Fibroblast of skin of right biceps (primary cell): ENCODE measurements at places on chromosomes 16 and 17.

DNA sequence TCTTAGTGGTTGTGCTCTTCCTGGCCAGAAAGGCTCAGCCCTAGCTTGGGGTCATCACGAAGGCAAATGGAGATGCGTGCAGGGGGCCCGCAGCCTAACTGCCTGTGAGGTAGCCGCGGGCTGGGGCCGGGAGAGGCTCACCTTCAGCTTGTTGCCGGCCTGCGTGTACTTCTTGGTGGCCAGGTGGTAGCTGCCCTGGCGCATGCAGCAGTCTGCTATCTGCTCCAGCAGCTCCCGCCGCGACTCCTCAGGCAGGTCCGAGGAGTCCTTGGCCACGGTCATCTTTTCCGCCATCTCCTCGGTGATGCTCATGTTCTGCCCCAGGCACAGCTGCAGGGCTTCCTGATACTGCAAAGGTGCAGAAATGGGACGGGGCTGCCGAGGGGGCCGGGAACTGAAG is 13.0 kb upstream of the TMEM204 start:
- DNase-seq: no peak

DNA sequence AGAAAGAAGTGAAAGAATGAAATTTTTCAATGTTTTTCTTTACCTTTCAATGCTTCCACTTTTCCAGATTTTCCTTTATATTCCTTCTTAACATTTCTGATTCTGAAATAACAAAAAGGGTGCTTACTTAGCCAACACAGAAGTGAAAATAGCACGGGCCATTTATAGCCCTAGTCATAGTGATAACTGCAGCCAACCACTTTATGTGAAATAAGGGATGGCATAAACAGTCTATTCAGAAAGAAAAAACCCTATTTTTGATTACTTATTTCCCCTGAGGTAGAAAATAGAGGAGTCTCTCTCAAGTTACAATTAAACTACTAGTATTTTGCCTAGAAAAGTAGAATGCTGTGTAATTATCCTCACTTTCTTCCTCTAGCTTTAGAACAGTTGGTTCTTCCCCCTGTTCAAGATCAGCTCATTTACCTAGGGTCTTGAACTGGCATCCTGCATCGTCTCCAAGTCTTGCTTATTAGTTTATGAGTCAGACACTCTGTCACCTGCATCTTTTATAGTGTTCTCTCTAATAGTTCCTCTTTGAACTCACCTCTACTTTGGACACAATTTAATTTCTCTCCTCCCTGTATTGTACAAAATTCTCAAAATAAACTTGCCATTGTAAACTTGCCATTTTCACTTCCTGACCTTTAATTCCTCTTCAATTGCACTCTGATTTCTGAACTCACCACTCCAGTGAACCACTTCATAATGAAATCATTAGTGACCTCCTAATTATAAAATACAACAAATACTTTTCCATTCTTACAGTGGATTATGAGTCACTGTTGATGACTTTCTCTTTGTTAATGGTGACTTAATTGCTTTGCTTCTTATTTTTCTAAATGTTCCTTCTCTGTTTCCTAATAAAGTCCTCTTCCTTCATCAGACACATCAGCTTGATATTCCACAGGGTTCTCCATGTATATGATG is 23.6 kb downstream of the ABCA6 start:
- no peak for DNase-seq

DNA sequence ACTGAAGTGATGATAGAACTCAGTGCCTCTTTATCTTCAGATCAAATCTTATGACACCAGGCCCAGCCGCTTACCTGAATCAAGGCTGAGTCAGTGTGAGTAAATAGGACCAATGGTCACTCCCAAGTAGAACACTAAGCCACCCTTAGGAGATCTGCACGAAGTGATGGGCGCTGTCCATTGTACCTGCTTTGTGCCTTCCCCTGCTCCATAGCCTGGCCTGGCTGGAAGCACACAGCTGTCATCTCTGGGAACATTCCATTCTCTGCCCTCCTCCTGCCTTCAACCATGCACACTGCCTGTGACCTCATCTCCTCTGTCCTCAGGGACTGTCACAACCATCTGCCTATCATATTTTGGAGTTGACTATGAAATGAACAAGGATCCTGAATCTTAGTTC is 279.5 kb upstream of the ASIC2 start:
- no peak for DNase-seq

GRCh38 chr16:79177018-79177417 is 423.5 kb downstream of the MAF start:
- DNase-seq: no peak

GRCh38 chr17:60743799-60744198 is 66.1 kb downstream of the BCAS3 start:
- peak; percentile 71 for DNase-seq

DNA sequence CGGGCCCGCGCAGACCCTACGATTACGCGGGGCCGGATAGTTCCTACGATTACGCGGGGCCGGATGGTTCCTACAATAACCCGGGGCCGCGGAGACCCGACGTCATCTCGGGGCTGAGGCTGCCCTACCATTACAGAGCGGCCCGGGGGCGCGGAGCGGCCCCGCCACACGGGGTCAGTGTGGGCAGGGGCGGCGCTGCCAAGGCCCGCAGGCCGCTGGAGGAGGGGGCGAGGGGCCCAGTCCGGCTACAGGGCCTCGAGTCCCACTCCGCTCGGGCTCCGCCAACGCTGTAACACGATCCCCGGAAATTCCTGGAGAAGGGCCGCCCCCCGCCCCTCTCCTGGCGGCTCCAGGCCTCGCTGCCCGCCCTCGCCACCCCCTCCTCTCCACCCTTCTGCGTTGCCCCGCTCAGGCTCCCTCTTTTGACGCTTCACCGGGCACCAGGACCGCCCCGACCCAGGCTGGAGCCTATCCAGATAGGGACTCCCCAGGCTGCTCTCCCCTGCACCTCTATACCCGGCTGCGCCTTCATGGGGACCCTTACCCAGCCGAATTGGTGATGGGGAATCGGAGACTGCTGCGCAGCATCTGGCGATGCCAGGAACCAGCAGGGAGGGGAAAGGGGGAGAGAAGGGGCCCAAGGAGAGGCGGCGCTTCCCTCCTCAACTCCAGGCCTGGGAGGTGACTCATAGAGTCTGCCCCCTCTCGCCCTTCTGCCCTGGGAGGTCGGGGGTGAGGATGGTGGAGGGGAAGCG is at the start of gene RAB34:
TSS of gene RAB34 (minus strand) at position 291 of the 755 bp plus-strand sequence. CDS start 602 bp downstream, outside the sequence.
- peak; percentile 94 for DNase-seq

- DNase-seq: no peak
Measured at GRCh38 chr16:23283571-23283970, 18.5 kb upstream of the SCNN1B start.

DNA sequence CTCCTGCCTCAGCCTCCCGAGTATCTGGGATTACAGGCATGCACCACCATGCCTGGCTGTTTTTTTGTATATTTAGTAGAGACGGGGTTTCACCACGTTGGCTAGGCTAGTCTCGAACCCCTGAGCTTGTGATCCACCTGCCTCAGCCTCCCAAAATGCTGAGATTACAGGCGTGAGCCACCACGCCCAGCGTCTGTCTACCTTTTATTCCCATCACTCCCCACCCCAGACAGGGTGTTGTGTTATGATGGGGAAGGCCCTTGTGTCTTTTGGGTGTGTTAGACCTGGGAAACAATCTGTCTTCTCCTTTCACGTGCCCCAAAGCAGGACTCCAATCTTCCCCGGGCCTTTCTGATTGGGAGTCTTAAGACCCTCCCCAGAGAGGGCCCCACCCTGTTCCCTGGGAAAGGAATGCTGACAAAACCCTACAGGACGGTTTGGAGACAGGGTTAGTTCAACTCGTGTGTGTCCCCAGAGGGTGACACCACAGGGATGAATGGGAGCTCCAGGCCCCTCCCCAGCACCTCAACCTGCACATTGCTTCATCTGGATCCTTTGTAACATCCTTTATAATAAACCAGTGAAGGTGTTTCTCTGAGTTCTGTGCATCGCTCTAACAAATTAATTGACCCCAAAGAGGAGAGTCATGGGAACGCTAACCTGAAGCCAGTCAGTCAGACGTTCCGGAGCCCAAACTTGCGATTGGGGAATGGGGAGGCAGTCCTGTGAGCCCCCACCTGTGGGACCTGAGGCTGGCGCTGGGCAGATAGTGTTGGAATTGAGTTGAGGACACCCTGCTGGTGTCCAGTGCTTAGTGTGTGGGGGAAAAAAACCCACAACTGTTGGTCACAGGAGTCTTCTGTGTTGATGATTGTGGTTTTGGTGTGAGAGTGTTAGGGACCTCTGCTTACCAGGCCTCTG is 3.2 kb upstream of the ELOB start:
- DNase-seq: no peak

DNA sequence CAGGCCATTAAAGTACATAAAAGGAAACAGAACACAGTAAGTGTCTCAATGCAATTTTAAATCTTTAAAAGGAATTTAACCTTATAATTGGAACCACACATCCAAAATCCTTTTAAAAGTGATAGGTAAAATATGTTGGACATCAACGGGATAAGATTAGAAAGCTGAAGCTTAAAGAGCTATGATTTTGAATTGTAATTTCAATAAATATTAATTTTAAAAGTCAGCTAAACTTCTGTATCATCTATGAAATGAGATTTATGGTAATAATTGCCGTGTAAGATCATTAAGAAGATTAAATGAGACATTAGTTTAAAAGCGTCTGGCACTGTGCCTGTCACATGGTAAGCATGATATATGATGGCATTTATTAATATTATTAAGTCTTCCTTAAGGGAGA is 31.3 kb downstream of the CCDC42 start:
- DNase-seq: no peak

DNA sequence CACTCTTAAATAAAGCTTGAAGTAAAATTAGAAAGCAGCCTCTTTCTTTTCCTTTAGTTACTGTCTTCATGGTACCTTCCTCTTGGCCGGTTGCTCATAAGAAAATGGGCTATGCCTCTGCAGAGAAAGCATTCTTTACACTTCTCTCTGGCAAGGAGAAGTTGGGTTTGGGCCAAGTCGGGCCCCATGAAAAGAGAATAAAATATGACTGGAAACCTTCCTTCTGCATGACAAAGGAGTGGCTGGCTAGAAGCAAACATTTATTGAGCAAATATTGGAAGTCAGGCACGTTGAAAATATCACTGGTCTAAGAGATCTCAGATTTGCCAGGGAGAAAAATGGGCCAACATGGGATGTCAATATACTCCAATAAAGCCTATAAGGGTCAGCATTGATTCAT is 126.1 kb downstream of the CA10 start:
- DNase-seq: no peak

- DNase-seq: no peak
Measured at GRCh38 chr17:74345433-74346241, 16.0 kb downstream of the BTBD17 start.

GRCh38 chr16:68931196-68931595 is 87.9 kb downstream of the TANGO6 start:
- no peak for DNase-seq

DNA sequence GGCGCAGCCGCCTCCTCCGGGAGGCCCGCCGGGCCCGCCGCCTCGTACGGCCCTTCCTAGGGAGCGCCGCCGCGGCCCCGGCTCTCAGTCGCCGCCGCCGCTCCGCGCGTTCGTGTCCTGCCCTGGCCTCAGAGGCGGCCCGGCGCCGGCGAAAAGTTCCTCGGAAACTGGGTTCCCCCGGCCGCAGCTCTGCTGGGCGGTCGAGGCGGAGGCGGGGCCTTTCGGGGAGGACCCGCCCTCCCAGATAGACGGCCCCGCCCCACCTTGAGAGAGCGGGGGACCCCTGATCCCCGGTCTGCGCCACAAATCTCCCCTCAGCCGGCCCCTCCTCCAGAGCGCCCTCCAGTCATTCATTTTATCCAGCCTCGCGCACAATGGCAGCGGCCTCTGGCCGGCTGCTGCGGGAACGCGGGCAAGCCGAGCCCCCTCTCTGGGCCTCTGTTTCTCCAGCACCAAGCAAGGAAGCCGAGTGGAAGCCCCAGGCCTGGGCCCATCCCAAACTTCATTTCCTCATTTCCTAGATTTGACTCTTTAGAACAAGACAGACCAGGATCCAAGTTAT is at the start of gene SREBF1:
TSS of gene SREBF1 (minus strand) at position 169 of the 562 bp plus-strand sequence. CDS start 169 bp downstream, outside the sequence.
- peak; percentile 68 for DNase-seq

DNA sequence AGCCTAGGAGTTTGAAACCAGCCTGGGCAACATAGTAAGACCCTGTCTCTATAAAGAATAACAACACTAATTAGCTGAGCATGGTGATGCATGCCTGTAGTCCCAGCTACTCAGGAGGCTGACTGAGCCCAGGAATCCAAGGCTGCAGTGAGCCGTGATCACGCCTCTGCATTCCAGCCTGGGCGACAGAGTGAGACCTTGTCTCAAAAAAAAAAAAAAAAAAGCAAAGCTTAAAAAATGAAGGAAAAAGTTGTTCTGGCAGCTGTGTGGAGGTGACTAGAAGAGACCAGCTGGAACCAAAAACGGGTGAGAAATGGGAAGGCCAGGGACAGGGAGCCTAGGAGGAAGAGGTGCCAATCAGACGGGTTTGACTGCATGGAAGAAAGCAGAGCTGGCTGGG is 4.2 kb downstream of the BCL7C start:
- no peak for DNase-seq

DNA sequence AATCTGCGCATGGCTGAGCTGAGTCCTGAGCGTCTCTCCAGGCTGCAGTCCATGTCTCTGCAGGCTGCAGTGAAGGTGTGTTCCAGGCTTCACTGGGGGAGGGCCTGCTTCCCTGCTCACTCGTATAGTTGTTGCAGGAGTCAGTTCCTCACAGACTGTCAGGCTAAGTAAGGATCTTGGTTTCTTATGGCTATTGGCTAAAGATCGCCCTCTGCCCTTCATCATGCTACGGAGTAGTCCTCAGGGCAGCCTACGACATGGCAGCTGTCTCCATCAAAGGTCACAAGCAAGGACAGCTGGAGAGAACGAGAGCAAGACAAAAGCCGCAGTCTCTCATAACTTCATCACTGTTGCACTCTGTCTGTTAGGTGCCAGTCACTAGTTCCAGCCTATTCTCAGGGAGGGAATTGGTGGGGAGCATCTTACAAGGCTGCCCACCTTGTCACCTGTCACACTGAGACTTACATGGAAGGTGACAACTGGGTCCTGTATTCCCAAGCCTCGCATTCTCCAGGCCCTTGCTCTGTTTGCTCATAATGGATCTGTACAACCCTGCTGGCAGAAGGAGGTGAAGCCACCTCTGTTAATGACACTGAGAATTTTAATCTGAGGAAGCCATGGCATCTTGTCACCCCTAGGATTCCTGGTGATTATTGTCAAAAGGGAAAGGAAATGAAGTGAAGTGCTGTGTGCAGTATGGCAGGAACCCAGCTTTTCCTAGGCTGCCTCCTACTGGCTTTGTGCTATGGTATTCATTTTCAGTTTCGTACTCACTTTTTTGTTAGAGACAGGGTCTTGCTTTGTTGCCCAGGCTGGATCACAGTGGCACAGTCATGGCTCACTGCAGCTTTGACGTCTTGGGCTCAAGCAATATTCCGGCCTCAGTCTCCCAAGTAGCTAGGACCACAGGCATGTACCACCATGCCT is 43.4 kb downstream of the MFSD11 start:
- no peak for DNase-seq

DNA sequence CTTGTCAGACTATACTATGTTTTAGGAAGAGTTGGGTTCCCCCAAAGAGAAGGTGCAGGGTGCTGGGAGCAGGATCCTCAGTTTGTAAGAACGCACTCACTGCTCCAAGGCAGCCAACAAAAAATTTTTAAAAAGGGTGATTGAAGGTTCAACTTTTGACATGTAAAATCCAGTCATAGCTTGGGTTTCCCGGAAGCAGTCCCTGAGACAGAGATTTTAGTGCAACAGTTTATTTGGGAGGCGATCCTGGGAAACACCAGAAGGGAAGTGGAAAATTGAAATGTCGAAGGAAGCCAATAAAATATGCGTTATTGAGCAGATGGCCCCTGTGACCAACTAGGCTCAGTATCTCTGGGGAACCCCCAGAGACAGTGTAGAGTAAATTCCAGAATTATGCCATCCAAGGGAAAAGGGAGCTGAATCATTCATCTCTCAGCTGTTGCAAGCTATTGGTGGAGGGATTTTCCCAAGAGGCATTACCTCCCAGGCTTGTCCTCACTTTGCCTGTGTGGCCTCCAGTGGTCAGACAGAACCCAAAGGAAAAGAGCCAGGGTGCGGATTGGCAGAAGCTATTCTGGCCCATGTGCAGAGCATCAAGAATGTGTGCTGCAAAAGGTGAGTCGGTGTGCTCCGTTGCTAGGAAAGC is 72.9 kb downstream of the HS3ST3B1 start:
- DNase-seq: peak; percentile 46
